SK-N-MC (cell line): ENCODE measurements at places on chromosomes 16 and 17.

- no peak for DNase-seq
Observed at GRCh38 chr16:53913920-53914319, 210.0 kb downstream of the FTO start.

GRCh38 chr16:67236563-67237395, 9.8 kb downstream of the TMEM208 start:
- no peak for DNase-seq

DNA sequence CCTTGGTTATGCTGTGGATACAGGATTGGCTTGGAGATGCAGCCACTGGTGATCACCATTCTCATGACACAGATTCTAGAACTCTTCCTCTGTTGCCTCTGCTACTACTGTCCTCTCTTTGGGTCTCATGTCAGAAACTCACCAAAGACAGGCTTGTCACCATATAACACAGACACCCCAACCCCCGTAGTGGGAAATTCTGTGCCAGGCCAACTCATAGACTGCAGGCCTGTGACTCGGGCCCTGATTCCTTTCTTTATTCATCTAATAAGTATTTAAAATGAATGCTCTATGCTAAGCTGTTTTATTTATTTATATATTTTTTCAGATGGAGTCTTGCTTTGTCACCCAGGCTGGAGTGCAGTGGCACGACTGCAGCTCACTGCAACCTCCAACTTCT, 9.5 kb downstream of the CYB5D2 start:
- no peak for DNase-seq

DNA sequence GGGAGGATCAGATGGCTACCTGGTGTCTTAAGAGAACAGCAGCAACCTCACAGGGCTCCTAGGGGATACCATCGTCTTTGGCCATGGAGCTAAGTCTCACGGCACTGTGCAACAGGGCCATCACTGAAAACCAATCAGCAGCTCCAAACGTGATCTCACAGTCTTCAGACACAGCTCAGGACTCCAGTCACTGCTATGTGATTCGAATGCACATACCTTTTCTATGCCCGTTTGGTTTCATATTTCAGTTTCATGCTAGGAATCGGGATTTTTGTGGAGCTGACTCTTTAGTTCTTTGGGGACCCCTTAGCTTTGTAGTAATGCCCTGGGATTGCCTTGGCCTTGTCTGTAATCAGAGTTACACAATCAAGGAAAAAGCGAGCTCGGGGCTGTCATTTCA, 162.8 kb upstream of the CDH11 start:
- DNase-seq: no peak

GRCh38 chr17:82665891-82666290, 17.6 kb upstream of the WDR45B start:
- no peak for DNase-seq

DNA sequence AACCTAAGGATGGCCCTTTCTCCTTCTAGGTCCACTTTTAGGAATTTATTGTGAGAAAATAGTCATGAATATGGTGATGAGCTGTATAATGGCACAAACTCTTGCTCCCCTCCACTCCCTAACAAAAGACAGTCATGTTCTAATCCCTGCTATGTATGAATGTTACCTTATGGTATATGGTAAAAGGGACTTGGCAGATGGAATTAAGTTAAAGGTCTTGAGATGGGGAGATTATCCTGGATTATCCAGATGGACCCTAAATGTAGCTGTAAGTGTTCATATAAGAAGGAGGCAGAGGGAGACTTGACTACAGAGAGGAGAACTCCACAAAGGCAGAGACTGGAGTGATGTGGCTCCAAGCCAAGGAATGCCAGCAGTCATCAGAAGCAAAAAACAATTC, 296.1 kb downstream of the SOX9 start:
- DNase-seq: no peak

DNA sequence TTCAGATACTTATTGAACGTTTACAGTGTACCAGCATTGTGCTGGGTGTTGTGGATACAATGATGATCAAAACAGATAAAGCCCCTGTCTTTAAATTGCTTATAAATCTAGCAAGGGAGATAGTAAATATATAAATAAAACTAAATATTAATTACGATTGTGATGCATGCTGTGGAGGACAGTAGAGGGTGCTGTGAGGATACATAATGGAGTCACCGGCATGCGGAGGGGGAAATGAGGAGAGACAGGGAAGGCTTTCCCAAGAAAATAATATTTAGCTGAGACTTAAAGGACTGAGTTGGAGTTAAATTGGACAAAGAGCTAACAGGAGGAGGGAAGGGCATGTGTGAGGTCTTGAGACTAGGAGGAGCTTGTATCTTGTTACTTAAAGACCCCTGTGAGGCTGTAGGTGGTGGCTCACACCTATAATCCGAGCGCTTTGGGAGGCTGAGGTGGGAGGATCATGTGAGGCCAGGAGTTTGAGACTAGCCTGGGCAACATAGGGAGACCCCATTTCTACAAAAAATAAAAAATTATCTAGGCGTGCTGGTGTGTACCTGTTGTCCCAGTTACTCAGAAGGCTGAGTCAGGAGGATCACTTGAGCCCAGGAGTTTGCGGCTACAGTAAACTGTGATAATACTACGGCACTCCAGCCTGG, 2.4 kb downstream of the DHRS7B start:
- no peak for DNase-seq

GRCh38 chr17:37818689-37819088, 73.8 kb upstream of the HNF1B start:
- DNase-seq: no peak

GRCh38 chr17:29504711-29505110, 62.1 kb downstream of the ABHD15 start:
- DNase-seq: no peak

- DNase-seq: no peak
Observed at GRCh38 chr17:73511719-73512115, 132.5 kb downstream of the SDK2 start.

DNA sequence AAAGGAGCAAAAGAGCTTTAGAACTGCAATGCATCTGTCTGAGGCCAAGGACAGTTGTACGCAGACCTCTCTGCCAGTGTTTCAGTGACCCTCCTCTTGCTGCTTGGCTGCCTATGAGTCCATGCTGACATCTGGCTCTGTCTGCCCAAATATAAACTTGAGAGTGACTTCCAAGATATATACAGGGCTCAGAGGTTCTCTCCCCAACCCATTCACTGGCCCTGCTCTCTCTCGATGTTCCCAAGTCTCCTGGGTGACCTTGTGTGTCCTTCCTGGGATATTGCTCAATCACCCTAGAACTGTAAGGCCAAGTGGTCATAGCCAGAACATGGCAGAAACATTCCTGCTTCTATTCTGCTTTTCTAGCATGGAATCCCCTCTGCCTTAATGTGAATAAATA, 716.3 kb downstream of the WWOX start:
- DNase-seq: no peak

- DNase-seq: no peak
Observed at GRCh38 chr17:80442323-80442659, 27.3 kb downstream of the ENDOV start.

- DNase-seq: no peak
Observed at GRCh38 chr17:40474419-40475002, 26.9 kb downstream of the TNS4 start.

DNA sequence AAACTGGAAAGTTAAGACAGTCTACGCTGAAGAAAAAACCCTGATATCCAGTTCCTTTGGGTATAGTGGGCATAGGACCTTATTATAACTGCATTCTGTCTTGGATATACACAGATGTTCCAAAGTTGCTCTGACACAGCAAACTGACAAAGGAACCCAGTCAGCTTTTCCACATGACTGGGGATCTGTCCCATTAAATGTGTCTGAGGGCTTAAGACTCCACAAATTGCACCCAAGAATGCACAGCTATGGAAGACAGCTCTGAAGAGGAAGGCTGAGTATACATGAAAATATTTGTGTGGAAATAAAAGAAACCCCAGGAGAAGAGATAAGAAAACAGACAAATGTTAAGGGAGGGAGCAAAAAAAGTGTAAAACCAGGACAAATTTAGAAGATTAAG, 114.1 kb downstream of the SPAG9 start:
- DNase-seq: no peak

DNA sequence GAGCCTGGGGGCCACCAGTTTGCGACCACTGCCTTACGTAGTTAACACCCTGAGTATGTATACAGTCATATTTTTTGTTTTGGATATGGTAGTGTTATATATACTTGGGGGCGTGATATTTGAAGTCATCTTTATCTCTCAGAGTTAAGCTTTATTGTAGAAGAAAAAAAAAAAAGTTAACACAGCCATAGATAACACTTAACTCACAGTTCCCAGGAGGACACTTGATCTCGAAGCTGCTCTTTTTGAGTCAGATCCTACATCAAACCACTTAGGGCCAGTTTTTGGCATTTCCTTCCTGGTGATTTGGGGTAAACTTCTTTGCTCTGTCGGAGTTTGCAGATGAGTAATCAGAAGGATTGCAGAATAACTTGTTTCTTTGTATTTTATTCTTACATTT, 5.8 kb downstream of the ITPRIPL2 start:
- no peak for DNase-seq

- no peak for DNase-seq
Observed at GRCh38 chr17:76641501-76641900, 2.1 kb downstream of the ST6GALNAC1 start.

GRCh38 chr16:3861808-3862451, 18.6 kb downstream of the CREBBP start:
- DNase-seq: no peak

DNA sequence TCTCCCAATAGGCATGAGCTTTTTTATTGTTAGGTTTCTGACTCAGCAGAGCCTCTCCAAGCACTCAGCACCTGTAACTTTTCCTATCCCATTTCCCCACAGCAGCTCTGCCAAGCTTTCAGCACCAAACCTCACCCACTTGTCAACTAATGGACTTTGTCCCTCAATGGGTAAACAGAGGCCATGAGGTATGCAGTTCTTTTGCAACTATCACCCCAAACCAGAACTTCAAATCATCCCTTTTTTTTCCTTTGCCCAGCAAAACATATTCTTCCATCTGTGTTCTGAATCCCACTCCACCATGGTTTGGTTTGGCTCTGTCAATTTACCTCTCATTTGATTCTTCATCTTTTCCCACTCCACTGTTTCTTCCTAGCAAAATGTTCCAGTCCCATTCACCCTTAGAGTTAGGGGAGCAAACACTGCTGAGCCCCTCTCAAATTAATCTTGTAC, 58.1 kb downstream of the TOX3 start:
- no peak for DNase-seq

- no peak for DNase-seq
Observed at GRCh38 chr16:11635679-11636171, 32.5 kb upstream of the SNN start.

DNA sequence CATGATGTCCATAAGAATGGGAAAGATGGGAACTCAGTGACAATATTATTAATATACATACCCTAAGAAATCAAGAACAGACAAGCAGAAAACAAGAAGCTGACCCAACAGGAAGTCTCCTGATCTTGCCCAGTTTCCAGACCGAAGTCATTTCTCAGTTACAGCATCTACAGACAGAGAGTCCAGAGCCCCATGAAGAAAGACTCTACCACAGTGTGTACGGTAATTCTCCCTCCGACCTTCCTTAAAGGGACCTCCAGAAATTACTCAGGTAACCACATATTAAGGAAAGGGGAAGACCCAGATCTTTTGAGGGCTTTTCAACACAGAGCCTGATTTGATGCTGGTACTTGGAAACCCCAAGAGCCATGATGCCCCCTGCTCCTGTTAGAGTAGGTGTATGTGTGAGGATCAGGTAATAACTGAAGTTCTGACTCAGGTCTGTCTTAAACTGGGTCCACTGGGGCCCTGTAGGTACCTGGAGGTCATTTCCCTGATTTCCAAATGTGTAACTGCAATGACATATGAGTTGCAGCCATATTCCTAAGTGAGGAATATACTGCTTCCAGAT, 132.4 kb downstream of the ABCA8 start:
- DNase-seq: no peak

GRCh38 chr17:80292521-80292971, 31.9 kb downstream of the RNF213 start:
- no peak for DNase-seq

DNA sequence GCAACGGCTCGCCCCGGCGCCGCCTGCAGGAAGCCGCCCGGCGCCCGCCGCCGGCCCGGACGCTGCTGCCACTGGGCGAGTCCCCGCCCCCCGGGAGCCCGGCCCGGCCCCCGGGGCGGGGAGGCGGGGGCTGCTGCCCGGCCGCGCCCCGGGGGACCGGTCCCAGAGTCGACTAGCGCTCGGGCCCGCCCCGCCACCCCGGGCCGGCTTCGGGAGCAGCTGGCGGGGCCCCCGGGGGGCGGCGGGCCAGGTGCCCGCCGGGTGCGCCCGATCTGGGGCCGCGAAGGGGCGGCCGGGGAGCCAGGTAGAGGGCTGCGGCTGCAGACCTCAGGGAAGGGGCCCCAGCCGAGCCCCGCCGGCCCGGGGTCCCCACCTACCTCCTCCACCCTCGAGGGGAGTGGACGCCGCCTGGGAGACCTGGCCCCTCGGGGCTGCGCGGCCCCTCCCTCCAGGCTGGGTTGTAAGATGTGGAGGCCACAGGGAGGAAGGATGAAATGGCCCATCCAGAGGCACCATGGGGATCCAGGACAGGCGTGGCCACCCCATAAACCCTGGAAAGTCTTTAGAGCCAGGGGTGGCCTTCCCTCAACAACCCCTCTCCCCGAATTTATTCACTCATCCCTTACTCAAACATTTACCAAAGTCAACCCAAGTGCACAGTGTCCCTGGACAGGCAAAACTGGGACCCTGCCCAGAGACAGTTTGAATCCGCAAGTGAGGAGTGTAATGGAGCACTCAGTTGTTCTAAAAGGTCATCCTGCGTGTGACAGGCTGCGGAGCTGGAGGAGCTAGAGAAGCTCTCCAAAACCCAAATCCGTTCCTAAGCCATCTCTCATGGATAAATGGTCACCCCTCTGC, at the start of gene CDYL2:
CDYL2 (minus strand) TSS at position 73 of the 858 bp plus-strand sequence. CDS start 425 bp downstream, outside the sequence.
- DNase-seq: no peak

- no peak for DNase-seq
Observed at GRCh38 chr16:72409423-72409822, 237.5 kb upstream of the PMFBP1 start.

- DNase-seq: no peak
Observed at GRCh38 chr17:70254735-70255460, 85.6 kb downstream of the KCNJ2 start.

GRCh38 chr17:27348196-27348595, 54.3 kb downstream of the WSB1 start:
- DNase-seq: no peak

DNA sequence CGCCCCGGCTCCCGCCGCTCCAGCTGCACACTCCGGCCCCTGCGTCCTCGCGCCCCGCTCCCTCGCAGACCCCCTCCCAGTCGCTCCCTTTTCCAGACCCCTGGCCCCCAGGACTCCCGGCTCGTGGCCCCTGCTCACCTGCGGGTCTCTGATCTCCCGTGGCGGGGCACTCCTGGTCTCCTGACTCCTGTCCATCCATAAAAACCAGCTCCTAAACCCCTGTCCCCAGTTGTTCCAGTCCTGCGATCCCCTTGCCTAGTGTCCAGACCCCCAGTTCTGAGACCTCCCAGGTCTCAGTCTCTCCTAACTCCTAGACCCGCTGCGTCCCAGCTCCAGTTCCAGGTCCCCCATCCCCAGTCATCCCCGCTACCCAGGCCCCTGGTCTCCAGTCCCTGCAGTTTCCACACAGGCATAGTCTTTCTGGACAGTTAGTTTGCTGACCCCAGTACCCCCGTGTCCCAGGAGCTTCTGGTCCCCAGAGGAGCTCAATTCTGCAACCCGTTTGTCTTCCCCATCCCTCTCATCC, 379 bp downstream of the SNX29 start:
- DNase-seq: no peak
